ENCODE measurements at places on chromosomes 13 and 19. TPM values are rescaled to one million over a fixed set of nuclear protein-coding genes. Genes with fewer than 3 reads are reported as not detected.

GRCh38 chr19:1469255-1470054 is 9.6 kb downstream of the C19orf25 start:
- no peak for DNase-seq

DNA sequence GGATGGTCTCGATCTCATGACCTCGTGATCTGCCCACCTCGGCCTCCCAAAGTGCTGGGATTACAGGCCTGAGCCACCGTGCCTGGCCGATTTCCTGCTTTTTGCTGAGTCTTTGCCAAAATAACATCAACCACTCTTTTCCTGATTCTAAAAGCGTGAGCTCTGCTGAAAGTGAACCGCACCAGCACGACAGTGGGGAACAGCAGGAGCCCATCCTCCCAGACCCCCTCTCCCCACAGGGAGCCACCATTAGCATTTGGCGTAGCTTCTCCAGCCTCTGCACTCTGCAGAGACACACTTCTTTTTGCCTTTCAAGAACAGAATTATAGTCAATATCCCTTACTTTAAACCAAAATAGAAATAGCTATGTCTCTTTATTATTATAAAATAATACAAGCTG is 41.3 kb downstream of the MYH14 start:
- no peak for DNase-seq

- no peak for DNase-seq
Measured at GRCh38 chr19:3054265-3054971, 7.9 kb downstream of the TLE5 start.

- DNase-seq = no peak
Measured at GRCh38 chr13:105333416-105333815, 1202.0 kb downstream of the EFNB2 start.

DNA sequence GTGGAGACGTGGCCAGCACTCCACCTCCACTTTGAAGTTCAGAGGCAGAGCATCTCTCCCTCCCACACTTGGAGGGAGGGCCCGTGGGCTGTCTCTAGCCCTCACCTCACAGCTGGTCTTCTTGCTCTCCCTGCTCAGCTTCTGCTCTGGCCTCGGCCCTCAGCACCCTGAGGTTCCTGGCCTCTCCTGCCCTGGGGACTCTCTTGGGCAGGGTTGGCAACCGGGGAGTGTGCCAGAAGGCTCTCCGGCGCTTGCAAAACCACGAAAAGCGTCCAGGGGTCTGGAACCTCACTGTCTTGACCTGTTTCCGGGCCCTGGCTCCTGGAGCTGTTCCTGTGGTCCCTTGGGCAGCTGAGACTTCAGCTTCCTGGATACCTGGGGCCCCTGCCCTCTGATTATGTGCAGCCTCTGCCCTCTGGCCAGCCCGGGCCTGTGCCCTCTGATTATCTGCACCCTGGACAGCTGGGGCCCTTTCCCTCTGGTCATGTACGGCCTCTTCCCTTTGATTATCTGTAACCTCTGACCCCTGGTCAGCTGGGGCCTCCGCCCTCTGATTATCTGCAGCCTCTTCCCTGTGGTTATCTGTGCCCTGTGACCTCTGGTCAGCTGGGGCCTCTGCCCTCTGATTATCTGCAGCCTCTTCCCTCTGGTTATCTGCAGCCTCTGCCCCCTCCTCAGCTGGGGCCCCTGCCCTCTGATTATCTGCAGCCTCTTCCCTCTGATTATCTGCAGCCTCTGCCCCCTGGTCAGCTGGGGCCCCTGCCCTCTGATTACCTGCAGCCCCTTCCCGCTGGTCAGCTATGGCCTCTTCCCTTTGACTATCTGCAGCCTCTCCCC is 2.1 kb downstream of the CCDC8 start:
- DNase-seq = no peak

DNA sequence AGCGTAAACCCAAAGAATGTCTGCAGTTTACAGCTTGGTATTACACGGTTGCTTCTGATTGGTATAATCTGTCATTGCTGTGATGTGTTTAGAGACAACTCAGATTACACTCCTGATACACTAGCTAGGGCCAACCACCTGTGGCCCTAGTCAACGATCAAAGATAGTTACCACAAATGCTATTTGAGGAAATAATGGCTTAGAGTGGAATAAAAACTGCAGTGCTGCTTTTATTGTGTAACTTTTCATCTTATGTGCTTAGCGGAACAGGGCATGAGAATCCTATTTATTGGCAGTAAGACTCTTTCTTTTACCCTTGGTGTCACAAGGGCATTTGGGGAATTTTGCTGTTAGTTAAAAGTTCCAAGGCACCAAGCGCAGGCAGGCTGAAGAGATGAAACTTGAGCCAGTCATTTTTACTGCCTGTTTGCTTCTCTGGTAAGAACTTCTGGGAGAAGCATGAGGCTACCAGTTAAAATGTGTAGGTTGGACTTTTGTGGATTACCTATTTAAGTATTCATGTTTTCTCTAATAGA is 363.3 kb downstream of the KCNRG start:
- DNase-seq = no peak

DNA sequence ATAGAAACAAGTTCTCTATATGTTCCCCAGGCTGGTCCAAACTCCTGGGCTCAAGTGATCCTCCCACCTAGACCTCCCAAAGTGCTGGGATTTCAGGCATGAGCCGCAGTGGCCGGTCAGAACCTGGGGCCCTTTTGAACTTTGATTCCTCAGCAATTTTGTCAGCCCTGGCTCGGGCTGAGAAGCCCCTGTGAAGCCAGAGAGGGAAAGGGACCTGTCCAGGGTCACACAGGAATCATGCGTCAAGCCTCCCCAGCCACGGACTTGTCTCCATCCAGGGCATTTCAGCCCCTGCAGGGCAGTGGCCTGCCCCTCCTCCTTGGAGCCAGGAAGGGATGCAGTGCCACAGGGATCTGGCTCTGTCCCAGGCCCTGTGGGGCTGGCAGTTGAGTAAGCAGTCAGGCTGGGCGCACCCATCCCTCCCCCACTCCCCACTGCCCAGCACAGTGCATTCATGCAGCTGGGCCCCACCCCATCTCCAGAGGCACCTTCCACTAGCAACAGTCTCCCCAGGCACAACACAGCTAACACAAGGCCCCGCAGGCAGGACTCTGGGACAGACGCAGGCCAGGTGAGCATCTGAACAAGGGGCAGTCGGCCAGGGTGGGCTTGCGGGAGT is at the start of gene CAPS:
Gene CAPS (plus strand): TSS at position 516 of the 619 bp plus-strand sequence. CDS start 153 bp downstream, outside the sequence.
- DNase-seq = no peak

Gene RASGRP4
- not detected for total RNA-seq

Gene LMTK3
- 0.04 TPM for total RNA-seq

Gene RINL
- 8.8 TPM for total RNA-seq

Gene TPTE2
- not detected for total RNA-seq
